Smooth muscle cell of the coronary artery (primary cell): ENCODE measurements at places on chromosomes 13 and 19. TPM values are rescaled to one million over a fixed set of nuclear protein-coding genes. Genes with fewer than 3 reads are reported as not detected.

ZNF816 gene
- 8.8 and 10.9 TPM in 2 replicates for total RNA-seq

ZNF442 gene
- 4.0 and 4.8 TPM in 2 replicates for total RNA-seq

MYO16 gene
- not detected in 2 replicates for total RNA-seq

KIR2DL1 gene
- not detected in 2 replicates for total RNA-seq

GARIN5A gene
- 0.53 TPM in 1 of 2 replicates, not detected in the other for total RNA-seq
